ENCODE measurements at places on chromosomes 16 and 17. TPM values are rescaled to one million over a fixed set of nuclear protein-coding genes. Genes with fewer than 3 reads are reported as not detected.

- DNase-seq: peak; percentile 51
Measured at GRCh38 chr17:13297183-13297582, 279.4 kb upstream of the ELAC2 start.

DNA sequence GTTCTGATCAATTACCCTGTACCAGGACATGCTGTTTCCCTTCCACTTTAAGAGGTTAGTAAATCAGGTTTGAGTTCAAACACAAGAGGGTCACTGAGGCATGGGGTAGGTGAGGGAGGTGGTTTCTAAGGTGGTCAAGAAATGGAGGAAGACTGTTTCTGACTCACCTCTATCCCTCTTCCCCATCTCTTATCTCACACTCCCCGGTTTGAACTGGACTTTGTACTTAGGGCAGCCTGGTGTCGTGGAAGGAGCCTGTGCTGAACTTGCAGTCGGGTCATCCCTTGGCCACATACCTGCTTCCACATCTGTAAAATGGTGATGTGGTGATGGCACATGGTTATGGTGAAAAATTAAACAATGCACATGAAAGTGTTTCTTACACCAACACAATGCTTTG lies 17.2 kb upstream of the TMEM98 start:
- no peak for DNase-seq

- DNase-seq: no peak
Measured at GRCh38 chr16:68284847-68285246, 20.5 kb downstream of the SLC7A6 start.

- DNase-seq: no peak
Measured at GRCh38 chr16:5932906-5933305, 835.3 kb upstream of the EEF2KMT start.

DNA sequence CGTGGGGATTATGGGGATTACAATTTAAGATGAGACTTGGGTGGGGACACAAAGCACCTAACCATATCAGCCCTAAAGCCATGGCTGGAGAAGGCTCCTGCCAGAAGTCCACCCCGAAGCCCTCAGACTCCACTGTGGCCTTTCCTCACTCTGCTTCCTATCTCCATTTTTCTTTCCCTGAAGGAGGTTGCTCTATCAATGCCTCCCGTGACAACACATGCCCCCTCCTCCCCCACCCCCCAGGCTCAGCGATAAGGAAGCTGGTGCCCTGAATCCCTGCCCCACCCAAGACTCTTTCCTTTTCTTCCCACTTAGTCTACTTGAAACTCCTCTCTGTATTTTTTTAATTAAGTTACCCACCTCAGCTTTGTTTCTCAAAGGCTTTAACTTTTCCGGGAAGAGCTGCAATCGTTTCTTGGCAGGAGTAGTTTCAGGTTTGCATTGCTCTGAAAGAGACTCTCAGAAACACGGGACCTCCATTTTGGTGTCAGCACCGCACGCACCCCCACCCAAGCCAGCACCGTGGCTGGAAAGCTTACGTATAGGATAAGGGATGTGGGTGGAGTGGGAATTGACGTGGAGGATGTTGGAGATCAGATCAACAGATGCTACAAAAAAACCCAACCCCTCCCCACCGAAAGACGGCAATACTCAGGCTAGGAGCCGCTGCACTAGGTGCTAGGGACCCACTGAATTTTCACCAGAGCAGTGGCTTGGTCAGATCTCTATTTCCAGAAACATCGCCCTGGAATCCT lies 15.2 kb upstream of the CA4 start:
- DNase-seq: peak; percentile 57

- no peak for DNase-seq
Measured at GRCh38 chr17:73973586-73974409, 229.7 kb upstream of the RPL38 start.

DNA sequence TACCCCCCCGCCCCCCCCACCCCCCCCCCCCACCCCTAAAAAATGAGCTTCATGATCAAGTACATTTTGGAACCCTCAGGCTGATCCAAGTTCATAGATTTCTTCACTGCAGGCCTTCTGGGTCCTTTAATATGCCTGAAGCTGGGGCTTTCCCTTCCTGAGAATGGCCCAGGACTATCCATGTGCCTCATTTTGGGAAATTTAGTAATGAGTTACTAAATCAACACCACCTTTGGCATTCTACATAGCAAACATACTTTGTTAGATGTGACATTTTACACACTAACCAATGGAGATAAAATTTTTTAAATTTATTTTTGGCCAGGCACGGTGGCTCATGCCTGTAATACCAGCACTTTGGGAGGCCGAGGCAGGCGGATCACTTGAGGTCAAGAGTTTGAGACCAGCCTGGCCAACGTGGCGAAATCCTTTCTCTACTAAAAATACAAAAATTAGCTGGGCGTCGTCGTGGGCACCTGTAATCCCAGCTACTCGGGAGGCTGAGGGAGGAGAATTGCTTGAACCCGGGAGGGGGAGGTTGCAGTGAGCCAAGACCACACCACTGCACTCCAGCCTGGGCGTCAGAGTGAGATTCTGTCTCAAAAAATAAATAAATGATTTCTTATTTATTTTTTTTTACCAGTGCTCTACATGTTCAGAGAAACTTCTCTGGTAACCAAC lies 14.0 kb downstream of the HERPUD1 start:
- DNase-seq: no peak

- no peak for DNase-seq
Measured at GRCh38 chr17:20823905-20824304, 218.9 kb downstream of the USP22 start.

GRCh38 chr17:42676424-42677011 lies at the start of gene PLEKHH3:
PLEKHH3 (minus strand) TSS chr17:42676994; CDS start chr17:42676563, 431 bp downstream.
- no peak for DNase-seq

DNA sequence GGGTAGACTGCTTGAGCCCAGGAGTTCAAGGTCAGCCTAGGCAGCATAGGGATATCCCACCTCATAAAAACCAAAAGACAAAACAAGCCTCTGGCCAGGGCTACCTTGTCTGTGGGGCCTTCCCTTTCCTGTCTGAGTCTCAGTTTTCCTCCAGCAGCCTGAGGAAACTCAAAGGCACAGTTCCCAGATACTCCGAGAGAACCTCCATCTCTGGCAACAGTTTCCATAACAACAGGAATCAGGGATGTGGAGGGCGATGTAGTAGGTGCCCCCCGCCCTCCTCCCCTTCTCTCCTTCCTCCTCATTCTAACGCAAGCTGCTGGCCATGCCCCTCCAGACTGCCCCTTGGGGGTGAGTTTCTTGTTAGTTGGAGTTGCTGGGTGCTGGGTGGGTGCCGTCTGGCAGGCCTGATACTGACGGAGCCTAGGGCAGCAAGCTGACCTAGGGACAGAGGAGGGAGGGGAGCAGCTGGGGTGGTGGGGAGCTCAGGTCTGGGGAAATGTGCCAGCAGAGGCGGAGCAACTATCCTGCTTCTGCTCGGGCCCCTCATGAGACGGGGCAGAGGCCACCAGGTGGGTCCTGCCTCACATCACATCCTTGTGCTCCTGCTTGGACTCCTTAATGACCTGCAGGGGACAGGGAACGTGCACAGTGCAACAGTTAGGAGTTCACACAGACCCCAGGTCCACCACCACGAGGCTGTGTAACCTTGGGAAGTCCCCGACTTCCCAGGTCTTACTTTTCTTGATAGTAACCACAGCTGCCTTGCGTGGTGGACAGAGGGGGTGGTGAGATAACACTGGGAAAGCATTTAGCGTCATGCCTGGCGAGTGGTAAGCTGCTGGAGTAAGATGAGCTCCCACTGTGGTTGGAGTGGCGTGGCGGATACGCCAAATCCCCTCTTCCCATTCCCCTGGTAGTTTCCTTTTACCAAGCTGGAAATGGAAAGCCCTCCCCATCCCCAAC lies 7.8 kb upstream of the EFTUD2 start:
- DNase-seq: no peak

GRCh38 chr17:78376161-78376560 lies 2.3 kb upstream of the PGS1 start:
- DNase-seq: no peak

DNA sequence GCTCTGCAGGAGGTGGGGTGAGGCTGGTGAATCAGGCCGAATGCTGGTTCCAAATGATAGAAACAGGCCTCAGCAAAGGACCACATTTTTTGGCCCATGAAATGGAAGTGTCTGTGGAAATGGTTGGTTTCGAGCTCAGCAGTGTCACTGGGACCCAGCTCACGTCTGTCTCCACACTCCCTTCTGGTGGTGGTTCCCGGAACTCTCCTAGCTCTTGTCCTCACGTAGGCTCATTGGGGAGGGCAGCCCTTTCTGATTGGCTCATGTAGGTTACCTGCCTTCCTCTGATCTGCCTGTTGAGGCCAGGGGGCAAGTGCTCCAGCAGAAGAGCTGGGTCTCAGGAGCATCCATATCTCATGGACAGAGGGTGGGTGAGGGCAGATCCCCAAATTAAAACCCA lies 4.0 kb downstream of the ALG1 start:
- DNase-seq: no peak

DNA sequence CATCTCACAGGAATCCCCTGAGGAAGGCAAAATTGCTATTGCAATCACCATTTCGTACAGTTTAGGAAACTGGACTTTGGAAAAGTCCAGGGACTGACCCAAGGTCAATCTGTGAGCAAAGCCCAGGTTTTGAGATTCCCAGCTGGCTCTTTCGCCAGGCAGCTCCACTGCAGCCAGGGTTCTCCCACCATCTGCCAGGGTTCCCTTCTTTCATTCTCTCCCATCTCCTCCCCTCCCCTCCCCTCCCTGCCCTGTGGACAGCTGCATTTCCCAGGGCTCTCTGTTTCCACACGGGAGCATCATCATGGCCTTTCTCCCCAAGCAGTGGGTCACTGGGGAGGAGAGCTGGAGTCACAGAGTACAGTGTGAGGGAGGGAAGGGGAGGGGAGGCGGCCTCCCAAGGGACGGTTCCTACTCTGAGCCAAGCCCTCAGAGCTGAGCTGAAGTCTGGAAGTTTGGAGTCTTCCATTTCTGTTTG lies 11.9 kb upstream of the GSDMA start:
- DNase-seq: peak; percentile 66

DNA sequence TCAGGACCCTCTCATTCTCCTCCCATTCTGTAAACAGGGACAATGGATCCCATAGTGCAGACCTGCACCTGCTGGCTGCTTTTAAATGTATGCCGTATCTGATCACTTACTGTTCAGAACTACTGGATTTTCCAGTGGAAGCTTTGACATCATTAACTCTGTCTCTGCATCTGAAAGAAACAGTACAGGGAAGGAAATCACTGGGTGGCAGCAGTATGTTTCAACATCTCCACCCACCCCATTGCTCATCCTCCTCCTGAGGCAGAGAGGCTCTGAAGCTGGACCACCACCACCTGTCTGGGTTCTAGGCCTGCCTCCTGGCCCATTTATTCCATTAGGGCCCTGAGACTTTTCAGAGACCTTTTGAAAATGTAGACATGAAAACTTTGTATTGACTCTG lies 2.6 kb downstream of the CCL15 start:
- DNase-seq: no peak

GRCh38 chr16:65769776-65770438 lies 596.6 kb upstream of the CDH5 start:
- no peak for DNase-seq

DNA sequence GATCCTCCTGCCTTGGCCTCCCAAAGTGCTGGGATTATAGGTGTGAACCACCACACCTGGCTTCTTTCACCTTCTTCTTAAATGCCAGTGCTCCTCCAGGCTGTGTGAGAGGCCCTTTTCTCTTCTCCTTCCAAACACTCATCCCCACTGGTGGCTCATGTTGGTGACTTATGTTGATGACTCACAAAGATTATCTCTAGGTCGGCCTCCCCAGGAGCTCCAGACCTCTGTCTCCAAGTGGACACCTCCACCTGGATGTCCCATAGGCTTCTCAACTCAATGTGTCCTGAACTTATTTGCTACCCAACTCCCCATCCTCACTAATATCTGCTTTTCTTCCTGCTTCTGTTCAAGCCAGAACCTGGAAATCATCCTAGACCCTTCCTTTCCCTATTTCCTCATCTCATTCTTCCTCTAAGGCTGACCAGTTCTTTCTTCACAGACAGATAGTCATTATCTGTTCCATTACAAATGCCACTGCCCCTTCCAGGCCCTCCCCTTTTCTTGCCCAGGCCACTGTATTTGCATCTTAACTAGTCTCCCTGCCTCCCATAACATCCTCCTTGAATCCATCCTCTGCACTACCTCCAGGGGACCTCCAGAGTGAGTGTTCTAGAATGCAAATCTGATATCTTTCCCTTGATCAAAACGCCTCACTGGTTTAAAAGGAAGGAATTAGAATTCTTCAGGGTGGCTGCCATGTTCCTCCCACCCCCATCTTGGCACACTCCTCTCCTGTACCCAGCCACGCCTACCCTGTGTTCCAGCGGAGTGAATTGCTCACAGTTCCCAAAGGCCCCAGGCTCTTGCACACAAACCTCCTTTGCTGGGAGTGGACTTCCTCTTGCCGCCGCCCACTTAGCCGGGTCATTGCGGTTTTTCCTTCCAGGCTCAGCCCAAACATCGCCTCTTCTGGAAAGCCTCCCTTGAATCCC lies 34.8 kb upstream of the FBXO47 start:
- peak; percentile 82 for DNase-seq

GRCh38 chr16:22358000-22358399 lies 16.4 kb downstream of the CDR2 start:
- no peak for DNase-seq

GRCh38 chr17:67385122-67385988 lies 8.3 kb downstream of the PITPNC1 start:
- DNase-seq: no peak

DNA sequence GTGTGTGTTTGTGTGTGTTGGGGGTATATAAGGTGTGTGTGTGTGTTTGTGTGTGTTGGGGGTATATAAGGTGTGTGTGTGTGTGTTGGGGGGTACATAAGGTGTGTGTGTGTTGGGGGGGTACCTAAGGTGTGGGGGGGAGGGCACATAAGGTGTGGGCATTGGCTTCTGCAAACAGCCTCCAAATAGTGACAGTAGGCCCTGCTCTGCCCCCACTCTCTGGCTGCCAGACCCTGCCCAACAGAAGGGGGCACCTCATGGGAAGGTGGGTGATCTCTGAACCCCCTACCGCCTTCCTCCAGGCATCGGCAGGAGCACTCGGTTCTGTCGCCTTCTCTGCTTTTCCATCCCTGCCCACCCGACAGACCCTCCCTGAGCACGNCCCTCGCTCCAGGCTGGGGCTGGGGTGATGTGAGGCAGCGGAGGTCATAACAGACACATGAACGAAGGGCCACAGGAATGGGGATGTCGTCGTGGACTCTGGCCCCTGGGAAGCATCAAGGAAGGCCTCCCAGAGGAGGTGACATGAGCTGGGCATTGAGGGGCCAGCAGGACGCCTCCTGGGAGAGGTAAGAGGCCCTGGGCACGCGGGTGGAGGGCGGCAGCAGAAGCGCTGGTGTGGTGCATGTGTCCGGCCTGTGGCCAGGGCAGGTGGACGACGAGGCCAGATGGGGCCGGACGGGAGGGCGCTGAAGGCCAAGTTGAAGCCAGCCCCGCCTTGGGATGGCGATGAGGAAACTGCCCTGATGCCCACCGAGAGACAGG lies 136.6 kb upstream of the RPH3AL start:
- DNase-seq: no peak

GRCh38 chr17:37527249-37527851 lies 37.7 kb downstream of the DUSP14 start:
- no peak for DNase-seq

The IRX6 gene
- total RNA-seq: 17.5 TPM

The CRHR1 gene
- not detected for total RNA-seq

The ALDH3A1 gene
- not detected for total RNA-seq

The FBXW10 gene
- total RNA-seq: not detected

The RHBDL3 gene
- total RNA-seq: 0.32 TPM

The PERCC1 gene
- not detected for total RNA-seq

The C16orf89 gene
- 12.8 TPM for total RNA-seq

The LRRC3C gene
- total RNA-seq: not detected

The SRL gene
- total RNA-seq: 444 TPM

The NHLRC4 gene
- 0.38 TPM for total RNA-seq

All from heart right ventricle (tissue), 16 donors.